ENCODE measurements at places on chromosomes 6 and 20.
A peak's percentile ranks its signal among the peaks of the same experiment; 100 is the strongest.

DNA sequence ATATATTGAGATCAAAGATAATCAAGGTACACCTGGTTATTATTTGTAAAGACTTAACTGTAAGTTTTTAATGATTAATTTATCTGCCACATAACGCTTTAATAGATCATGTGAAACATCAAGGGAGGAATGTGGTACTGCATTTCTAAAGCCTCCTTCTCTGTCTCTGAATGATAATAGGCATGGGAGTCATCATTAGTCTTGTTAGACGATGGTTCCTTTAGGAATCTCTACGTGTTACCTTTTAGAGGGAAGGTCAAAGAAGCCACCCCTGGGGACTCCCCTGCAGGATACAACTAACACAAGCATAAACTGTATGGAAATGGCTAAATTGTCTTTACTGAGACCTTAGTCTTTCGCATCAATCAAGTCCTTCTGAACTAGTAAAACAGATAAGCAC lies 173.6 kb upstream of the MCHR2 start:
- DNase-seq = no peak

DNA sequence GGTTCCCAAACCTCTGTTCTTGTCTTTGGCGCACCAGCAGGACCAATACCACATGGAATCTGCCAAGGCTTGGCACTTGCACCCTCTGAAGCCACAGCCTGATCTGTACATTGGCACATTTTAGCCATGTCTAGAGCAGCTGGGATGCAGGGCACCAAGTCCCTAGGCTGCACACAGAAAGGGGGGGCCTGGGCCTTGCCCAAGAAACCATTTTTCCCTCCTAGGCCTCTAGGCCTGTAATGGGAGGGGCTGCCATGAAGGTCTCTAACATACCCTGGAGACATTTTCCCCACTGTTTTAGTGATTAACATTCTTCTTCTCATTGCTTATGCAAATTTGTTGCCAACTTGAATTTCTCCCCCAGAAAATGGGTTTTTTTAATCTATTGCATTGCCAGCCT lies 5.4 kb upstream of the FAM120B start:
- DNase-seq = no peak

- DNase-seq = no peak
Measured at GRCh38 chr6:127794405-127794804, 106.5 kb downstream of the THEMIS start.

- DNase-seq = peak; percentile 87
Measured at GRCh38 chr6:145247692-145248419, 487.5 kb downstream of the EPM2A start.

- DNase-seq = no peak
Measured at GRCh38 chr6:41332241-41332640, 3.2 kb upstream of the NCR2 start.

GRCh38 chr6:130320908-130321307 lies 44.9 kb upstream of the TMEM200A start:
- DNase-seq = peak; percentile 10
